ENCODE measurements at places on chromosomes 7 and 10. TPM values are rescaled to one million over a fixed set of nuclear protein-coding genes. Genes with fewer than 3 reads are reported as not detected.

DNA sequence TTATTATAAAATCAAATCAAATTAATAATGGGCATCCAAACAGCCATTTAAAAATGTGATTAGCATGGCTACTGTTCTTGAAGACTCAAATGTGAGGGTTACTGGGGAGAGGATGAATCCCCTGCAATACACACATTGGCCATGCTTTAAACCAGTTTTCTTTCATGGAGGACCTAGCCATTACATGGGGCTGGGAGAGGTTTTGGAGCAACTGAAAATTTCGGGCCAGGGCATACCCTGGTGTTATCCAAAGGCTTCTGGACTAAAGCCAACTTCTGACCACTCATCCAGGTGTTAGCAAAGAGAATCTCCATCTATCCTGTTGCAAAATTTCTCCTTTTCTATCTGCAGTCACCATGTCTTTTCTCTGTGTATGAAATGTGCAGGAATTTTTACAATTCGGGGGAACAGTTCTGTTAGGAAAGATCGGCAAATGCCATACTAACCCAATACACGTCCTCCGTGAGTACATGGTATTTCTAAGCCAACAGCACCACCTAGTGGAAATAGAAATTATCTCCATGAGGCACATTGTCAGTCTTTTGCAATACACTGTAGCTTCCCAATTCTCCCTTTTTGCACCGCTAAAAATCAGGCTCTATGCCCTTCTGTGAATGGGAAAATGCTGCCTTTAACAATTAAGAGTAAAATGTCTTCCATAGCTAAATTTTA, 47.0 kb upstream of the ZNF107 start:
- H3K4me1 ChIP-seq, result no peaks in the 10 kb centered on the region
- DNase-seq, result no peak
- no peaks in the 10 kb centered on the region for H3K36me3 ChIP-seq
- no peak overlapping the region for H3K4me3 ChIP-seq

DNA sequence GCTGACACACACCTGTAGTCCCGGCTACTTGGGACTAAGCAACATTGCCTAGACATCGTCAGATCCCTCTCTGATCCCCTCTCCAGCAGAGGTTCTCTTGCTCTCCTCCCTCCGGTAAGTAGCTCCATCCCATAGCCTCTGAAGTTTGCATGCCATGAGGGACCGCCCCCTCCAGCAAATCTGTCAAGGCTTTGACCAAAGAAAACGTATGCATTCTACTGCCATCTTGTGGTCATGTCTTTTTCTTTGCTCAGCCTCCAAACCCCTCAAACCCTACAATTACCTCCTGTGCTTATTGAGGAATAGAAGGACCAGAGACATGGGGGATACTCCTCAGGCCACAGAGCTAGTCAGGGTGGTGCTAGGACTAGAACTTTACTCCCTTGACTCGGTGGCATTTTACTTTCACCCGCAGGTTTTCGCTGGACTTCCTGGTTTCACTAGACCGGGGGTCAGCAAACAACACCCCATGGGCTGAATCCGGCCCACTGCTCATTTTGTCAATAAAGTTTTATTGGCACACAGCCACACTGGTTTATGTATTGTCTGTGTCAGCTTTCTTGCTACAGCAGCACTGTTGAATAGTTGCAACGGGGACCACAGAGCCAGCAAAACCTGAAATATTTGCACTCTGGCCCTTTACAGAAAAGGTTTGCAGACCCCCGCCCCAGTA, 202.6 kb upstream of the FOXK1 start:
- no peaks in the 10 kb centered on the region for H3K36me3 ChIP-seq
- H3K27ac ChIP-seq, result no peak overlapping the region
- no peaks in the 10 kb centered on the region for H3K27me3 ChIP-seq

DNA sequence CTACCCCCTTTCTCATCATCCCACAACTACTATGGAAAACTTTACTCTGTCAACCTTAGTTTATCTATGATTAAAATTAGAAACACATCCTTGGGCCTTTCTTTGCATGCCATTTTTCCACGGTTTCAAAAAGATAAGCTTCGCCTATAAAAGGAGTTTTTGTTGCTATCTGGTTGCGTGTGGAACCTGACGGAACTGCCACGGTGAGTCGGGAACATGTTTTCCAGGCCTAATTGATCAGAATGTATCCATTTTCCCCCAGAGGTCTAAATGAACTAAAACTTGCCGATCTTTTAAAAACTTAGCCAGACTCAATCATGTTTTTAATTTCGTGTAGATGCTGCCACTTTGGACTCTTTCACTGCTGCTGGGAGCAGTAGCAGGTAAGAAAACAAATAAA, at the start of gene PNLIP:
Gene PNLIP, plus strand, starts transcription at position 176 of the 400 bp plus-strand sequence. Its CDS starts 162 bp downstream, at position 338.
- no peaks in the 10 kb centered on the region for H3K36me3 ChIP-seq
- H3K27me3 ChIP-seq, result no peaks in the 10 kb centered on the region
- DNase-seq, result no peak
- H3K27ac ChIP-seq, result no peak within 1 kb of the TSS
- H3K4me3 ChIP-seq, result no peak within 1 kb of the TSS
- H3K4me1 ChIP-seq, result no peaks in the 10 kb centered on the region

GRCh38 chr10:67852761-67853160, 14.8 kb upstream of the DNAJC12 start:
- no peaks in the 10 kb centered on the region for H3K27me3 ChIP-seq
- peaks cover 6% of the 10 kb centered on the region for H3K4me1 ChIP-seq
- H3K36me3 ChIP-seq, result no peaks in the 10 kb centered on the region
- no peak for DNase-seq

GRCh38 chr7:22660732-22661131, 66.3 kb upstream of the IL6 start:
- no peak overlapping the region for H3K27ac ChIP-seq

- peak overlapping the region; percentile 3 for H3K4me3 ChIP-seq
- peak overlapping the region; percentile 65 for H3K27ac ChIP-seq
- peaks cover 23% of the 10 kb centered on the region for H3K36me3 ChIP-seq
- H3K4me1 ChIP-seq, result peaks cover 49% of the 10 kb centered on the region
- H3K27me3 ChIP-seq, result no peaks in the 10 kb centered on the region
- DNase-seq, result no peak
Measured at GRCh38 chr7:143394777-143395176, 13.6 kb downstream of the ZYX start.

DNA sequence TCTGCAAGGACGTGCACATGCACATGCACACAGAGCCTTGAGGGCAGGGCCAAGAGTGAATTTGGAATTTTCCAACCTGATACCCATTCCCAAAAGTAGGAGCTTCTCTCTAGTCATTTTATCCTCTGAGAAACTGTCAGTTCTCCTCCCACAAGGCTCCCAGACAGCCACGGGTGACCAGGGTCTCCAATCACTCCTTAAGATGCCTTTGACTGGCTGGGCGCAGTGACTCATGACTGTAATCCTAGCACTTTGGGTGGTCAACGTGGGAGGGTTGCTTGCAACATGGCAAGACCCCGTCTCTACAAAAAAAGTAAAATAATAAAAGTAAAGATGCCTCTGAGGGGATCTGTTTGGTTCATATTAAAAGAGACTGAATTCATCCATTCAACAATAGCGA, 13.2 kb downstream of the SCD start:
- no peaks in the 10 kb centered on the region for H3K27me3 ChIP-seq
- H3K4me1 ChIP-seq, result peaks cover 18% of the 10 kb centered on the region
- H3K27ac ChIP-seq, result no peak overlapping the region
- H3K4me3 ChIP-seq, result no peak overlapping the region

- DNase-seq, result no peak
- H3K4me1 ChIP-seq, result no peaks in the 10 kb centered on the region
- no peak overlapping the region for H3K4me3 ChIP-seq
- no peaks in the 10 kb centered on the region for H3K36me3 ChIP-seq
- no peaks in the 10 kb centered on the region for H3K27me3 ChIP-seq
Measured at GRCh38 chr10:31669357-31669756, 259.3 kb downstream of the ARHGAP12 start.

- H3K27ac ChIP-seq, result no peak overlapping the region
- H3K27me3 ChIP-seq, result no peaks in the 10 kb centered on the region
- H3K36me3 ChIP-seq, result no peaks in the 10 kb centered on the region
- peaks cover 13% of the 10 kb centered on the region for H3K4me1 ChIP-seq
Measured at GRCh38 chr10:99920486-99920885, 89.3 kb downstream of the DNMBP start.

Gene SMARCD3
- total RNA-seq, result 61.5 TPM

Gene IFIT1B
- not detected for total RNA-seq

DNA sequence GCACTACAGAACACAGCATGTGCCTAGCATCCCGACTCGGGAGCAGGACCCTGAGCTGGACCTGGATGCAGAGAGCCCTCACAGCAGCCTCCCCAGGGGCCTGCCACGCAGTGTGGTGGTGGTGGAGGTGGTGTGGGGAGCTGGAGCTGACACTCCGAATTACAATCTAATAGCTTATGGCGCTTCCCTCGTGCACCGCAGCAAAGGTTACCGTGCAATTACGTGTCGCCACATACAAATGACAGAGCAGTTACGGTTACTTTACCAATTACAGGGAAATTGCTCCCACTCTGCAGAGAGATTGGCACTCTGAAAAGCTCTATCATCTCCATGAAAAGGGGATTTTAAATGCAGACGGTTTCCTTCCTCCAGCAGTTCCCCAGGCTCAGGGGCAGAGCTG, 81.8 kb downstream of the PLXNA4 start:
- no peaks in the 10 kb centered on the region for H3K36me3 ChIP-seq
- no peak overlapping the region for H3K4me3 ChIP-seq
- no peaks in the 10 kb centered on the region for H3K27me3 ChIP-seq
- no peak overlapping the region for H3K27ac ChIP-seq
- H3K4me1 ChIP-seq, result no peaks in the 10 kb centered on the region

GRCh38 chr7:18624459-18624858, 128.9 kb downstream of the HDAC9 start:
- no peak overlapping the region for H3K27ac ChIP-seq
- no peak for DNase-seq
- no peak overlapping the region for H3K4me3 ChIP-seq
- no peaks in the 10 kb centered on the region for H3K27me3 ChIP-seq
- H3K36me3 ChIP-seq, result no peaks in the 10 kb centered on the region

Gene METTL27
- 2.3 TPM for total RNA-seq

Gene WEE2
- not detected for total RNA-seq

Gene TMEM236
- 5.0 TPM for total RNA-seq

Gene CALU
- 100 TPM for total RNA-seq

- no peaks in the 10 kb centered on the region for H3K27me3 ChIP-seq
- H3K4me1 ChIP-seq, result peaks cover 4% of the 10 kb centered on the region
- DNase-seq, result no peak
Measured at GRCh38 chr10:28951484-28951883, 274.2 kb downstream of the BAMBI start.

Gene GNAI1
- 36.0 TPM for total RNA-seq

DNA sequence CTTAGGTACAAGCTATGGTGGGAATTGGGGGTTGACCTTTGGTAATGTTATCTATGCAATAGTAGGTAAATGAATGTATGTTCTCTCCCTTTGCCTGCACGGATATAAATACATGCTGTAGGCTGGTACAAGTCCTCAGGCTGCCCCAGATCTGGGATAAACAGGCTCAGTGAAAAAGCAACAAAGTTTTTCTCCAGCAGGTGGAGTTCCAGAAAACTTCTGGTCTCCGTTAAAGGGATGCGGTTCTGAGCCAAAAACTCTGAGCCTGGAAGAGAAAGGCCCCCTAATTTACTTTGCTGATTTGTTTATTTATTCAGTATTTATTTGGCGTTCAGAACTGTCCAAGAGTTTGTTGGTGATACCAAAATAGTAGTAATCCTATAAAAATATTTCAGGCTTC, 204.7 kb downstream of the ADRA2A start:
- H3K27ac ChIP-seq, result no peak overlapping the region
- DNase-seq, result no peak
- no peaks in the 10 kb centered on the region for H3K27me3 ChIP-seq
- H3K4me1 ChIP-seq, result peaks cover 5% of the 10 kb centered on the region
- no peak overlapping the region for H3K4me3 ChIP-seq

GRCh38 chr7:128275681-128276080, 34.6 kb downstream of the LEP start:
- peaks cover 7% of the 10 kb centered on the region for H3K4me1 ChIP-seq
- H3K4me3 ChIP-seq, result no peak overlapping the region
- no peak overlapping the region for H3K27ac ChIP-seq
- peak; percentile 27 for DNase-seq
- no peaks in the 10 kb centered on the region for H3K36me3 ChIP-seq

Gene GALNT17
- total RNA-seq, result 7.1 TPM

GRCh38 chr7:73638911-73639310, 14.6 kb upstream of the MLXIPL start:
- H3K27ac ChIP-seq, result no peak overlapping the region
- H3K27me3 ChIP-seq, result peaks cover 9% of the 10 kb centered on the region
- no peak for DNase-seq
- no peaks in the 10 kb centered on the region for H3K4me1 ChIP-seq
- H3K4me3 ChIP-seq, result no peak overlapping the region

DNA sequence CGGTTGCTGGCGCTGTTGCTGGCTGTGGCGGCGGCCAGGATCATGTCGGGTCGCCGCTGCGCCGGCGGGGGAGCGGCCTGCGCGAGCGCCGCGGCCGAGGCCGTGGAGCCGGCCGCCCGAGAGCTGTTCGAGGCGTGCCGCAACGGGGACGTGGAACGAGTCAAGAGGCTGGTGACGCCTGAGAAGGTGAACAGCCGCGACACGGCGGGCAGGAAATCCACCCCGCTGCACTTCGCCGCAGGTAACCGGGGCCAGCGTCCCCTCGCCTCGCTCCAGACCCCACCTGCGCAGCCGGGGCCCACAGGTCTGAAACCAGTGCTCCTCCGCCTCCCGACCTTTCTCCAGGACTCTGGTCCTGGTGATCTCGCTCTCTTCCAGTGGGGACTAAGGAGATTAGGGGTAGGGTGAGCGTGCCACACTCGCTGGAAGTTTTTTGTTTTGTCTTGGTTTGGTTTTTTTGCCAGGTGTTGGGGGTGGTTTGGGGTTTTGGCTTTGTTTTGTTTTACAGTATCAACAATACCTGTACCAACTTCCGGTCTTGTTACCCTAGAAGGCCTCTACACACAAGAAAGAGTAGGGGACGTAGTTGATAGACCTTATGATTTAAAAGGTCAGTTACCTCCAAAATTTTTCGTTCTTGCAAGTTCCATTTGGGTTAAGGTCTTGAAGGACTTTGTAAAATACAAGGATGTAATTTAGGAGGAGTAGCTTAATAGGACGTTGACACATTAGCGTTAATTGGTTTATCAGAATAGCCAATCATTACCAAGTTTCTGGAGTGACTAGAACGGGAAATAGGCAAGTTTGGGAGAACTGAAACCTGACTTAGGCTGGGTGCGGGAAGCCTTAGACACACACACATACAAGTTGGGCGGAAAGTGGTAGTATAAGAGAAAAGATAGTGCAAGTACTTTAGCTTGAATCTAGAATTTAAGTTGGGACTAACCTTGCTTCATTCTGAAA, 704 bp downstream of the TNKS2 start:
- no peaks in the 10 kb centered on the region for H3K27me3 ChIP-seq
- H3K4me1 ChIP-seq, result peaks cover 38% of the 10 kb centered on the region
- DNase-seq, result peak; percentile 77
- H3K27ac ChIP-seq, result peak overlapping the region; percentile 94
- peaks cover 4% of the 10 kb centered on the region for H3K36me3 ChIP-seq
- peak overlapping the region; percentile 96 for H3K4me3 ChIP-seq

DNA sequence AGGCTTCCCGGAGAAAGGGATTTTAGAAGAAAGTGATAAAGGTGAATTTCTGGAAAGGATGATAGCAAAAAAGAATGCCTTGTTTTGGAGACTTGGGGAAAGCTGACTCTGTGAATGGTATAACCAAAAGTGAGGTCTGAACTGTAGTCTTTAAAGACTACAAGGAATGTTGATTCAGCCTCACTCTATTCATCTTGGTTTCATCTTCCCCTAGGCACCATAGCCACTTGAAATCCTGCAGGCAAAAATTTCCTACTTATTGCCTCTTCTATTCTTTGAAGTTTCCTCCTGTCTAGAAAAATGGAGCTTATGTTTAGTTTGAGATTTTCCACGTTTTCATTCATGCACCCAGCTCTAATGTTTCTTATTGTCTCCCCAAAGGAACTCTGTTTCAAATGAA, 518.0 kb downstream of the AUTS2 start:
- H3K36me3 ChIP-seq, result no peaks in the 10 kb centered on the region
- H3K4me3 ChIP-seq, result no peak overlapping the region
- no peaks in the 10 kb centered on the region for H3K27me3 ChIP-seq
